GM23248 (cell line): ENCODE measurements at places on chromosomes 1 and 21.

- peak; percentile 75 for DNase-seq
Observed at GRCh38 chr1:20279509-20279908, 11.2 kb upstream of the VWA5B1 start.

GRCh38 chr1:234620272-234621126, 10.5 kb upstream of the IRF2BP2 start:
- peak; percentile 79 for DNase-seq

DNA sequence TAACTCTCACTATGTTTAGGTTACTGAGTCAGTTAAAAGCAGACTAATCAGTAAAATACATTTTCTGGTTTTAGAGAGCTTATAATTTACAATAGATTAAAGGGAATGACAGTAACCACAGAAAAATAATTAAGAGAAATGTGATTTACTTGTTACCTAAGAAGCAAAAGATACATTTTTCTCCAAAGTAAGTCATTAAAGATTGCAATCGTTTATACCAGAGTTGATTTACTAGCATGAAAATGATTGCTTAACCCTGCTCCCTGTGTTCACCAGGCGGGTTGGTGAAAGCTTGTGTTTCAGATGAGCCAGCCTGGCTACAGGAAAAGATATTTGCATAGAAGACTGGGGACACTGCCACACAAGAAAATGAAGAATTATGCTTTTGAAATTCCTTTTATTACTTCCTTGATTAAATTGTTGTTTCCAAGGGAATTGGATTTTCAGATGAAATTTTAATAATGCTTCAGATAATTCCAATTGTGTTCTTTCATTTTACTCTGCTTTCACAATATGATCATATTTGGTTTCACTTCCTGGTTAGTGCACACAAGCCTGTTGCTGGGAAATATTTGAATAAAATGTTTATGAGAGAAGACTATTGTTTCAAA, 27.9 kb downstream of the LRRC8B start:
- DNase-seq, result peak; percentile 63

GRCh38 chr1:9115351-9116205, 13.3 kb downstream of the GPR157 start:
- DNase-seq, result peak; percentile 15

DNA sequence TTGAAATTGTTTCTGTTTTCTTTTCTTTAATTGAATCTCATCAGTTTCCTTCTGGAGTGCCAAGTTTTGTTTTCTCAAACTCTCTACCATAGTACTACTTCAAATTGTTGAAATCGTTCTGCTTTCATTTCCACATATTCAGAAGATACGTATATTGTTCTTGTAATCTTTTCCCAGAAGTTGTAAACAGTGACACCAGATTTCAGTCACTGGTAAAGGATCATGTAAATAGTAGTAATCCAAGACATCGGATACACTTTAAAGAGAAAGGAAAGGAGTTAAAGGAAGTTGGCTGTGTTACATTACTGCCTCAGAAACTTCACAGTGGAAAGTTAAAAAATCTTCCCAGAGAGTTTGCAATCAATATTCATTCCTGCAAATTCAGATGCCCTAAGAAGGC, 67.5 kb downstream of the RGL1 start:
- DNase-seq, result peak; percentile 23

- DNase-seq, result no peak
Observed at GRCh38 chr1:59604191-59604590, 210.6 kb upstream of the HOOK1 start.

DNA sequence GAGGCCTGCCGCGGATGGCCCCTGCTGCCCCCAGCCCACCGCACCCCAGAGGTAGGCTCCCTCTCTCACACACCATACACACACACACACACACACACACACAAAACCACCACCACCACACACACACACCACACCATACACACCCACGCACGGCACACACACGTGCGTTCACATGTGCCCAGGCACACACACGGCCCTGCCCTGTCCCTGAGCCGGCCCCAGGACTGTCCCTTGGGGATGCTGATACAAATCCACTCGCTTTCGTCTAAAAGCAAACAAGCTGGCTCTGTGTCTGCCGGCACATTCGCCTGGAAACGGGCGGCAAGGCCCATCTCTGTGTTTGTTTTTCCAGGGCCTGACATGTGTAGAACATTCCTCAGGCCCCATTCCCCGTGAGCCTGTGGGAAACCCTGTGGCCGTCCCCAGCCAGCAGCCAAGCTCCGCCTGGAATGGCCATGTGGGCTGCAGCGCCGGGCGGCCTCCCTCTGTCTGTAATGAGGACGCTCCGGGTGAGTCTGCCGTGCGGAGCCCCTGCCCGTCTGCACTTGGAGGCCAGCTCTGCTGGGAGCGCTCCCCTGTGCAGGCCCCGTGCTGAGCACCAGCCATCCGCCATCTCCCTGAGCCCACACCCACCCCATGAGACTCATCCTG, 67.4 kb downstream of the DMRTB1 start:
- DNase-seq, result peak; percentile 71

DNA sequence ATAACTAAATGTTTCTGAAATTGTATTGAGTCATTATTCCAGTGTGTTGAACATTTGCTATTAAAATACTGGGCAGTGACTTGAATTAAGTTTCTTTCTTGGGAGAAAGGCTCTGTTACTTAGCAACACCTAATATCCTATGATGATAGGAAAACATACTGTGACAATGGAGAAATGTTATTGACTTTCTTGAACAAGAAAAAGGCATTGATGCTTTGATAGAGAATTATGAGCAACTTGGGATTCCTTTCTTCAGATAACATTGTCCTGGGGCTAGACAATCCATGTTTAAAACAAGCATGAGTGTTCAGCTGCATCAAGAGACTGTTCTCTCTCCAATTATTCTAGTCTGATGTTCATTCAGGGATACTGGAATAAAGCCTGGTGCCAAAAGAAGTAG, 215.9 kb upstream of the L1TD1 start:
- DNase-seq, result no peak

DNA sequence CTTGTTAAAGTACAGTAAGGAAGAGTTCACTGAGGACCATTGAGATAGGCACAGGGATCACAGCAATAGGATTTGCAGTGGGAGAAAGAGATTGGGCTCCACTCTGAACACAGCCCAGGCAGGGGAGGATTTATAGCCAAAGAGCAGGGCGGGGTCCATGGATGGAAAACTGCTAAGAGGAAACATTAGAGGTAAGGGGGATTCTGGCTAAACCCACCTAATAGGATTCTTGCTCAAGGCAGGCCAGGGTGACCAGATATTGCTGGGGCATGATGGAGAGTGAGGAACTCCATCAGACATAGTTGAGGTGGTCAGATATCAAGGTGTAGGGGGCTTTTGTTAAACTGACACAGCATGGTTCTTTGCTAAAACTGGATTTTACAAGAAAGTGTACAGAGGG, 372.8 kb downstream of the NPHP4 start:
- no peak for DNase-seq

DNA sequence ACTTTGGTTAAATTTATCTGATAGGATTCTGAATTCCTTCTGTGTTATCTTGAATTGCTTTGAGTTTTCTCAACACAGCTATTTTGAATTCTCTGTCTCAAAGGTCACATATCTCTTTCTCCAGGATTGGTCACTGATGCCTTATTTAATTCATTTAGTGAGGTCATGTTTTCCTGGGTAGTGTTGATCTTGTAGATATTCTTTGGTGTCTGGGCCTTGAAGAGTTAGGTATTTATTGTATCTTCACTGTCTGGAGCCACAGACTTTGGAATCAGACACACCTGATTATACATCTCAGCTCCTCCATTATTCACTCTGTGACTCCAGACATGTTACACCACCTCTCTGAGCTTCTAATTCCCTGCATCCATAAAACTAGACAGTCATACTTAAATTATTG, 34.2 kb upstream of the ETS2 start:
- DNase-seq, result no peak

GRCh38 chr1:198700016-198700392, 61.2 kb downstream of the PTPRC start:
- no peak for DNase-seq

- peak; percentile 79 for DNase-seq
Observed at GRCh38 chr1:155218854-155219591, 10.5 kb downstream of the MTX1 start.

DNA sequence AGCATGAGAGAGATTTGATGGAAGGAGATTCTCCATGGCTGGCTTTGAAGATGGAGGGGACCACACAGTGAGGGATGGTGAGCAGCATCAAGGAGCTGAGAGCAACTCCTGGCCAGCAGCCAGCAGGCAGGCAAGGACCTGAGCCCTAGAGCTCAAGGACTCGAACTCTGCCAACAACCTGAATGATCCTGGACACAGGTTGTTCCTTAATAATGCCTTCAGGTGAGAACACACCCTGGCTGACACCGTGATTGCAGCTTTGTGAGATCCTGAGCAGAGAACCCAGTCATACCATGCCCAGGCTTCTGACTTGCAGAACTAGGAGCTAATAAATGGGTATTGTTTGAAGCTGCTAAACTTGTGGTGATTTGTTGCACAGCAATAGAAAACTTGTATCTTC, 183.1 kb downstream of the LMX1A start:
- DNase-seq, result no peak

DNA sequence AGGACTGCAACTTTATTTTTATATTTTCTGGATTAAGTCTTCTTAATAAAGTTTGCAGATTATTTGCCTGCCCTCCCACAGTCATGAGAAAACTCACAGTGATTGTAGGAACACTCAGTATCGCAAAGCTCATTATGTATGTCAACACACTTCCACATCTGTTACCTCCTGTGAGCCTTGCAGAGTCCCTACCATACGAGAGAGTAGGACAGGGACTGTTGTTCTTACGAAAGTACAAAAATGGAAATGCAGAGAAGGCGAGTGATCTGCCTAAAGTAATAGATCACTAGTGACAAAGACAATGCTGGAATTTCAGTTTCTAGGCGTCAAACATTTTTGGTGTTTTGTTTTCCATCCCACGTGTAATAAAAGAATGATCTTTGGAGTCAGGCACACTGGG, 131.7 kb downstream of the SYT2 start:
- peak; percentile 20 for DNase-seq

- no peak for DNase-seq
Observed at GRCh38 chr1:231738554-231738953, 112.0 kb downstream of the DISC1 start.

DNA sequence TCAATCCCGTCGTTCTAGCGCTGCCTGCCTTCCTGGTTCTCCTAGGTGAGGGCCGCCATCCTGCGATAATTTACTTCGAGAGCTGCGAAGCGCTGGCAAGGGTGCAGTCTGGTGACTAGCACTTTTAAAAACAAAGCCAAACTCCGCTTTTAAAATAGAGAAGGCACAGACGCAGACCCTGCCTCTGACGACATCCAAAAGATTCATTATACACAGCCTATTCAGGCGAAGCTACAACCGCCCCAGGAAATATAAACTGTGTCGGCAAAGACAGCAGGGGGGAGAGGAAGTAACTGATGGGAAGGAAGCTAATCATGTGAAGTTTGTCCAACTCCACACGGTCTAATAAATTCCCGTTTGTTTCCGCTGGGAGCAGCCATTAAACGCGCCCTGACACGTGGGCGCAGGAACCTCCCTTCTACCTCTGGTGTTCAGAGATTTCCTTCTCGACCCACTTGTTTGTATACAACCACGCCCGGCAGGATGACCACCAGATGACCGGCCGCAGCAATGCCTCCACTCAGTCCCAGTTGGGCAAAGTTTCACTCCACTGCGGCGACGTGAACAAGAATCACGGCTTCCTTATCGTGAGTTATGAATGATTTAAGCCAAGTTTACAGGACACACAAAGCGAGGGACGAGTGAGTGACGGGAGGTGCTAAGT, 1.3 kb downstream of the GNG12 start:
- peak; percentile 91 for DNase-seq

DNA sequence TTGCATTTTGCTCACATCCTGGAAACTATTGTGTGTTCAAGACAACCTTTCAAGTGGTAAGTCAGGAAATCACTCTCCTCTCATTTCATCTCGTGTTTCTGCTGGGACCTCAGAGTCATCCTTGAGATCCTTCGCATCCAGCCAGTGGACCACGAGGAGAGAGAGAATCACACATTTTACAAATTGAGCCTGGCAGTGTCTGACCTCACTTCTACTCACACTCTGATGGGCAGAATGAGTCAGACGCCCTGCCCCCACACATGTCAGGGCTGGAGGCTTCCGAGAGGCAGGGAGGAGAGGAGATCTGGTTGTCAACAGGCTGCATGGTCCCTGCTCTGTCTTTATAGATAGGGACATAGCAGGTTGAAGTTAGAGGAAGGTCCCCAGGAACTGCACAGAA, 509.7 kb downstream of the AJAP1 start:
- no peak for DNase-seq

- no peak for DNase-seq
Observed at GRCh38 chr1:10835421-10835820, 39.0 kb upstream of the CASZ1 start.

GRCh38 chr1:27253596-27253995, 19.2 kb downstream of the WDTC1 start:
- no peak for DNase-seq

DNA sequence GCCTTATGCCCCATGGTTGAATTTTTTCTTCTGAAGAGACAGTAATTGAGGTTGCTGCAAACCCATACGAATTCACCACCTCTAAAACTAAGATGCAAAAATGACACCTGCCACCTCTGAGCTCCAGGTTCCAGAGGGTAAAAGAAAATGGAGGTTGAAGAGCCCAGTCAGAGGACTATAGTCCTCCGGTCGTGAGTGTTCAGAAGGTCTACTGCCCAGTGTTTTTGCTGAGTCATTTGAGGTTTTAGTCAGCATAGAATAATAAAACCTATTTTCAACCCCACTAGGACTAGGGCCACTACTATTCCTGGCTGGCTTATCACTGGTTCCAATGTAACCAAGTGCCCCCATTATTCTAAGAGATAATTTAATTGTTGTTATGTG, 12.9 kb upstream of the SLAMF7 start:
- peak; percentile 20 for DNase-seq

- no peak for DNase-seq
Observed at GRCh38 chr1:167430849-167431242, 87.5 kb downstream of the CD247 start.

DNA sequence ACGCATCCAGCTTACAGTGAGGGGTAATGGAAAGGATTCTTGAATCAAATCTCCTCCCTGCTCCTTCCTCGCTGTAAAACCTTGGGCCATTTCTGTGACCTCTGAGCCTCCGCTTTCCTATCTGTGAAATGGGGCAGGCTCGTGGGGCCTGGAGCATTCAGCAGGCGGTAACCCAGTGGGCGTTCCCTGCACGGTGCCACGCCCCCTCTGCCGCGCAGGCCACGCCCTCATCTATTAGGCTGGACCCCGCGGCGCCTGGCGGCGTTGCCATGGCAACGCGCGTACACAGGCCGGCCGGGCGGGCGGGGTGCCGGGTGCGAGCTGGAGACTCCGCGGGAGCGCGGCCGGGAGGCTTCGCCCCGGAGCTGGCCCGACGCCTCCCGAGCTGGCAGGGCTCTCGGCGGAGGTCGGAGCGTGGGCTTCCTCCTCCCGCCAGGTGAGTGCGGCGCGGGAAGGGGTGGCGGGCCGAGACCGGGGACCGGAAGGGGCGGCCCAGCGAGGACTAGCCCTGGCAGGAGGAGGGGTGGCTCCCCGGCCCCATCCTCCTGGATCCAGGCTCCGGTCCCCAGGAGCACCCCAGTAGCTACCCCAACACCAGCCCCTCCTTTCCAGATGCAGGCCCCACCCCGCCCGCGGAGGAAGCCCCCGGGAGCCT, at the start of gene FHAD1:
Gene FHAD1 (plus strand): TSS at position 264 of the 655 bp plus-strand sequence. CDS start 4,562 bp downstream, outside the sequence.
- DNase-seq, result peak; percentile 55
